ENCODE measurements at places on chromosomes 7 and 10. TPM values are rescaled to one million over a fixed set of nuclear protein-coding genes. Genes with fewer than 3 reads are reported as not detected.

DNA sequence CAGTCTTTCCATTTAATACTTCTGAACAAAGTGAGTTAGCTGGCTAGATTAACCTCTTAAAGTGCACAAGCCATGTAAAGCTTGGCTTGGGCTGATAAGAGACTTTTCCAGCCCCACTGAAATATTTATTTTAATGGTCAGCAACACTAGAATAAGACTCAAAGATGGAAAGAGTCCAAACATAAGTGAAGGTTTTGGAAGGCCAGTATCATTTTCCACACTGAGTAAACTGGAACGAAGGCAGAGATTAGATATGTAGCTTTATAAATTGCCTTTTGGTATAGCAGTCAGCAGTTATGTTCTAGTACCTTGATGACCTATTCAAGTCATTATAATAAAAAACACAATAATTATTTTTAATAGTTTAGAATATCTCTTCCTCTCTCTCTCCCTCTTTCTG is 102.2 kb downstream of the HDAC9 start:
- H3K27me3 ChIP-seq: no peaks in the 10 kb centered on the region
- peaks cover 19% of the 10 kb centered on the region for H3K36me3 ChIP-seq
- H3K4me1 ChIP-seq: peaks cover 1% of the 10 kb centered on the region
- no peak overlapping the region for H3K27ac ChIP-seq

Gene TET1
- total RNA-seq: 31.6 TPM

- no peak overlapping the region for H3K27ac ChIP-seq
- H3K4me3 ChIP-seq: no peak overlapping the region
These were observed 197.3 kb upstream of the PPP2R2D start for GRCh38 chr10:131703541-131703940.

Gene ERV3-1
- total RNA-seq: 70.6 TPM

GRCh38 chr10:6171881-6172695 is 30.6 kb upstream of the PFKFB3 start:
- H3K27ac ChIP-seq: peak overlapping the region; percentile 64
- H3K4me1 ChIP-seq: peaks cover 30% of the 10 kb centered on the region
- H3K27me3 ChIP-seq: peaks cover 10% of the 10 kb centered on the region
- no peak overlapping the region for H3K4me3 ChIP-seq

DNA sequence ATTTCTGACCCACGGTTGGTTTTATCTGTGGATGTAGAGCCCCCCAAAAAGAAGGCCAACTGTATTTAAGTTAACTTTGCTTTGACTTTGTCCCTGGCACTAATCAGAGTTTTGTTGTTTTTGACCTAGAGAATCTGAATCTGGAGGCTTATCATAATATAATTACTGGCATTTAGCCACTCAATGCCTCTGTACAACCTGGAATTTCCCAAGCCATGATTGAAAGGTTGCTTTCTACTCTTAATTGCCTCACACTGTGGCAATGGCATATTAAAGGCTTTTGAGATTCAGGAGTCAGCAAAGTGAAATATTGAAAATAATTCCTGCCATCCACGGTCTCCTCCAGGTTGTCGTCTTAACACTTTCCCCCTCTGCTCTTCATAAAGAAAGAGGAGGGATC is 205.2 kb upstream of the GHITM start:
- DNase-seq: no peak
- H3K4me1 ChIP-seq: peaks cover 14% of the 10 kb centered on the region
- no peak overlapping the region for H3K4me3 ChIP-seq
- no peak overlapping the region for H3K27ac ChIP-seq
- no peaks in the 10 kb centered on the region for H3K36me3 ChIP-seq

GRCh38 chr7:112070674-112071256 is 135.4 kb downstream of the DOCK4 start:
- H3K27me3 ChIP-seq: no peaks in the 10 kb centered on the region
- H3K4me1 ChIP-seq: peaks cover 6% of the 10 kb centered on the region
- no peaks in the 10 kb centered on the region for H3K36me3 ChIP-seq
- no peak overlapping the region for H3K27ac ChIP-seq

Gene CCDC126
- total RNA-seq: 17.4 TPM

- H3K27ac ChIP-seq: no peak overlapping the region
- no peak for DNase-seq
- peaks cover 2% of the 10 kb centered on the region for H3K27me3 ChIP-seq
- no peaks in the 10 kb centered on the region for H3K4me1 ChIP-seq
These were observed 126.6 kb downstream of the TRRAP start for GRCh38 chr7:99004781-99005500.

- no peak overlapping the region for H3K4me3 ChIP-seq
- no peaks in the 10 kb centered on the region for H3K27me3 ChIP-seq
- no peak overlapping the region for H3K27ac ChIP-seq
- no peak for DNase-seq
These were observed 283.6 kb downstream of the EXOC4 start for GRCh38 chr7:133536450-133536849.

GRCh38 chr7:80257756-80258155 is 123.1 kb downstream of the GNAI1 start:
- H3K4me3 ChIP-seq: no peak overlapping the region
- H3K27ac ChIP-seq: no peak overlapping the region
- no peaks in the 10 kb centered on the region for H3K27me3 ChIP-seq
- H3K36me3 ChIP-seq: no peaks in the 10 kb centered on the region

Gene CYP3A7
- total RNA-seq: not detected

Gene MEST
- total RNA-seq: 186 TPM

DNA sequence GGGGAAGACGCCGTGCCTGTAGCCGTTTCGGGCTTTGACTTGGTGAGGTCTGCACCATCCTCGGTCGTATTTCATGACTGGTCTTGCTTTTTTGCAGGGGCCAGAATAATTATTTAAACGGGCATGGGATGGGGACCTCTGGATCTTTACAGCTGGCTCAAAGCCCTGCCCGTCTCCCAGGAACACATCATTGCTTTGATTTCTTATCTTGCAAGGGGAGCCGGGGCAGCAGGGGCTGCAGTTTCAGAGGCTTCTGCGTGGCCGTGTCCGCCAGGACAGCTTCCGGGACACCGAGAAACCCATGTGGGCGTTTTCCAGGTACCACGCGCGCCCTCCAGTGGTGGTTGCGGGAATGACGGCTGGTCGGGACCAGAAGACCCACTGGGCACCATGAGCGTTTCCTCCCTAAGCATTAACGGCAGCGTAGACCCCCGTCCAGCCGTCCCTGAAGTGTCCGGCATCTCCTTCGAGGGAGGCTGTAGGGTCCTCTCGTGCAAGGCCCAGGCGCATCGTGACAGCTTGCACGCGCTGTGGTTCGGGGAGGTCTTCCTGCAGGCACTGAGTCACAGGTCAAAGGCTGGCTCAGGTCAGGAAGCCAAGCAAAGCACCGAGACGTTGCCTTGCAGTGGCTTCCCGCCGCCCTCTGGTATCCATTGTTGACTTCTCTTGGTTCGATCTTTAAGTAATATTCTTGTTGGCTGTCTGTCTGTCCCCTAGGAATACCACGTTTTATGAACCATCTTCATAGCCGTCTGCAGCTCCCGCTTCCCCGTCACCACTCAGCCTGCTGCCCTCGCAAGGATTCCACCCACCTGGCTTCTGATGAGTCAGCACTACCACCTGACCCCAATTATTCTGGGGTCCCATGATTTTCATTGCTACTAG is 16.2 kb upstream of the ZFAND2A start:
- H3K4me1 ChIP-seq: no peaks in the 10 kb centered on the region
- H3K27ac ChIP-seq: no peak overlapping the region
- peak overlapping the region; percentile 57 for H3K4me3 ChIP-seq
- peak; percentile 96 for DNase-seq

DNA sequence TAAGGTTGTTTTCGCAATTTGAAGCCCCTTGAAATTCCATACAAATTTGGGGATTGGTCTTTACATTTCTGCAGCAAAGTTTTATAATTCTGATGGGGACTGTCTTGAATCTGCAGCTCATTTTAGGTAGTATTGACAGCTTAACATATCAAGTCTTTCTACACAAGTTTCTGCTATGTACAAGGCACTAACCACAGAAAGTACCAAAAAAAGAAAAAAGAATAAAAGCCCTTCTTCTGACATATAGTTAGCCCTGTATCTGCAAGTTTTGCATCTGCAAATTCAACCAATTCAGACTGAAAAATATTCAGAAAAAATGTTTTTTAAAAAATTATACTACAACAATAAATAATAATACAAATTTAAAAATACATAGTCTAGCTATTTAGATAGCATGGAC is 15.3 kb downstream of the POT1 start:
- no peak for DNase-seq
- peaks cover 2% of the 10 kb centered on the region for H3K27me3 ChIP-seq
- H3K36me3 ChIP-seq: no peaks in the 10 kb centered on the region
- peaks cover 45% of the 10 kb centered on the region for H3K4me1 ChIP-seq
- no peak overlapping the region for H3K4me3 ChIP-seq
- peak overlapping the region; percentile 11 for H3K27ac ChIP-seq

Gene HOXA11
- total RNA-seq: not detected

- no peaks in the 10 kb centered on the region for H3K36me3 ChIP-seq
- H3K4me3 ChIP-seq: no peak overlapping the region
- H3K4me1 ChIP-seq: peaks cover 5% of the 10 kb centered on the region
These were observed 109.8 kb downstream of the SH3PXD2A start for GRCh38 chr10:103745341-103746247.

DNA sequence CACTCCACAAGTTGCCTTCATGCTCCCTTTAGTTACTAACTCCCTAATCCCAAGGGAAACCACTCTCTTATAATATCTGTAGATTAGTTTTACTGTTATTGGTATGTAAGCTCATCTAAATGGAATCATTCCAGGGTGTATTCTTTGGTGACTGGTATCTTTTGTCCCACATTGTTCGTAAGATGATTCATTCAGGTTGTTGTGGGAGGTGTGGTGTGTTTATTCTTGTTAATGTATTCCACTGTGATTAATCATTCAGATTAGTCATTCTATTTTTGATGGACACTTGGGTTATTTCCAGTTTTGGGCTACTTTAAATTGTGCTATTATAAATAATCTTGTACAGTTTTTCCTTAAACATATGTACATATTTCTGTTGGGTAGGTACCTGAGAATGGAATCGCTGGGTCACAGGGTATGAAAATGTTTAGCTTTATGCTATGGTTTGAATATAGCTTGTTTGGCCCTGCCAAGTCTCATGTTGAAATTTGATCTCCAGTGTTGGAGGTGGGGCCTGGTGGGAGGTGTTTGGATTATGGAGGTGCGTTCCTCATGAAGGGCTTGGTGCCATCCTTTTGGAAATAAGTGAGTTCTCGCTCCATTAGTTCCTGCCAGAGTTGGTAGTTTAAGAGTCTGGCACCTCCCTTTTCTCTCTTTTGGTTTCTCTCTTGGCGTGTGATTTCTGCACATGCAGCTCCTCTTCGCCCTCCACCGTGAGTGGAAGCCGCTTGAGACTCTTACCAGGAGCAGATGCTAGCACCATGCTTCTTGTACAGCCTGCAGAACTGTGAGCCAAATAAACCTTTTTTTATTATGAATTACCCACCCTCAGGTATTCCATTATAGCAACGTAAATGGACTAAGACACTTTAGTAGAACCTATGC is 13.8 kb downstream of the BTRC start:
- no peaks in the 10 kb centered on the region for H3K36me3 ChIP-seq
- H3K27ac ChIP-seq: no peak overlapping the region
- H3K4me3 ChIP-seq: no peak overlapping the region

Gene INA
- total RNA-seq: 625 TPM

Gene PTF1A
- total RNA-seq: not detected

Gene FKBP6
- not detected for total RNA-seq

DNA sequence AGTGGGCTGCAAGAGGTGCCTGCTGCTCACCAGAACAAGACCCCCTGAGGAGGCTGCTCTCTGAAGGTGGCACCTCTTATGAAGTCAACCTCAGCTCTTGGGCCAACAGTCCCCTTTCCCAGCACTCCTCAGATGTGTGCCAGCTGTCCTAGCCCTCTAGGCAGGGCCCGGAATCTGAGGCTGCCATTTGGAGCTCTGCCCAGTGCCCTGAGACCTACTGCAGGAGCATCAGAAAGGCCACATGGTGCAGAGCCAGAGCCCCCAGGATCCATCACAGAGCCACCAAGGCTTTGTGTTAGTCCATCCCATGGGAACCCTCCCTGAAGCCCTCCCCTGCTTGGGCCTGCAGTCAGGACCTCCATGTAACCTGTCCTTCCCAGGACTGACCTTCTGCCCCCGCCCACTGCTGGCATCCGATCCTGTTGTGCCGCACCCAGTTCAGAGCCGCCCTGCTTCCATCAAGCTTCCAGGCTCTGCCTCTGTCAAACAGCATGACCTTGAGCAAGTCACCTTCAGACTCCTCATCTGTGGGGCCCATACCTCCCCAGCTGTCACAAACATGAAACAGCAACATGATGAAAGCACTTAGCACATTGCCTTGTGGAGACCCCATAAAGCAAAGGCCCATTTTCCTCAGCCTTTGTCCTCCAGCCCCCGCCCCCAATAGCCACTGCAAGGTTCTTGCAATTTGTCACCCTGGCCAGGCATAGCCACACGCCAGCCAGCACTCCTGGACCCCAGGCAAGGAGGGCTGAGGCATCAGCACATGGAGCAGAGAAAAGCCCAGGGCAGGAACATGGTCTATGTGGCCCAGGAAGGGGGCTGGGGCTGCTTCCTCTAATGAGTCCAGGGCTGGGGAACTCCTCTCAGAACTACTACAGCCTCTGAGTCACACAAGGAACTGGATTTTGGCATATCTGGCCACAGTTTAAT is 51.7 kb downstream of the GRID1 start:
- no peak overlapping the region for H3K4me3 ChIP-seq
- H3K27ac ChIP-seq: peak overlapping the region; percentile 28
- DNase-seq: no peak

DNA sequence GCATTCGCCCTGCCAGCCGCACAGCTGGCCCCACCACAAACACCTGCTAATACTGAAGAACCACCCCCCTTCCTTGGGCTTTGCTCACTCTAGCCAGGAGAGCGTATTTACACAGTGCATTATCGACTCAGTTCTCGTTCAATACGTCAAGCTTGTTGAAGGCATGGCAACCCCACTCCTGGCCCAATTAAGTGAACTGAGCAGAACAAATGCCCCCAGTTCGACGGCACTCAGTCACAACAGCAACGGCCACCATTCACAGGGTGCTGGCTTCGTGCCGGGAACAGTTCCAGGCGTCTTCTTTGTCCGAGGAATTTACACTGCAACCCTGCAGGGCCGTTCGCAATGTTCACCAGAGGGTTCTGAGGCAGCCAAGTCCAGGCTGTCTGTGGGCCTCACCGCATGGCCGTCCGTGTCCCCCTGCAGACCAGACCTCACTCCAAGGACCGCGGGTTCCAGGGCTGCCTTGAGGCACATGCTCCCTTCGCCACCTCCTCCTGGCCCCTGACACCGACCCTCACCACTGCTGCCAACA is 175.3 kb downstream of the DIP2C start:
- peaks cover 69% of the 10 kb centered on the region for H3K4me1 ChIP-seq
- no peak overlapping the region for H3K4me3 ChIP-seq
- no peak overlapping the region for H3K27ac ChIP-seq
- no peak for DNase-seq

DNA sequence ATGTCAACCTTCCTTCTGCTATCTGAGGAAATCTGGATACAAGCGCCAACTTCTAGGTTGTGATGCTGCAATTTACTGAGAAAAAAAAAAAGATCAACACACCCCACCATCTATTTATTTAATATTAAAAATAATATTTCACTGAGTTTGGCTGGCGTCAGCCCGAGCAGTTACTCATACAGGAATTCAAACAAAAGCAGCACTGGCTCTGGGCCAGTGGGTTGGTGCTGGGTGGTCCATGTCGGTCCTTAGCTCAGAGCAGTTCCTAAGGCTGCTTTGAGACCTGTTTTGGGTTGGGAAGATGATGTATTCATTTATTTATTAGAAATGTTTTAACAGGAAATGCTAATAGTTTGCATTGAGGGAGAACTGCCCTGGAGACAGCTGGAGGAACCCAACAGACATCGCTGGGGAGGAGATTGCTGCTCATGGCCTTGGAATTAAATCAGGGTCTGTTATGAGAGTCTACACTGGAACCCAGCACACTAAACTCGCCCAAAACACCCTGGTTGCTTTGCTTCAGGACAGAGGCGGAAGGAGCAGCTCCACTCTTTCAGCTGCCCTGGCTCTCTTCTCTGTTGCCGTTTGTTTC is 36.3 kb upstream of the GOT1 start:
- no peak for DNase-seq
- H3K36me3 ChIP-seq: no peaks in the 10 kb centered on the region
- H3K27ac ChIP-seq: no peak overlapping the region
- H3K4me3 ChIP-seq: no peak overlapping the region
